Aorta (tissue), 5 donors: ENCODE measurements at places on chromosomes 7 and 10. TPM values are rescaled to one million over a fixed set of nuclear protein-coding genes. Genes with fewer than 3 reads are reported as not detected.

DNA sequence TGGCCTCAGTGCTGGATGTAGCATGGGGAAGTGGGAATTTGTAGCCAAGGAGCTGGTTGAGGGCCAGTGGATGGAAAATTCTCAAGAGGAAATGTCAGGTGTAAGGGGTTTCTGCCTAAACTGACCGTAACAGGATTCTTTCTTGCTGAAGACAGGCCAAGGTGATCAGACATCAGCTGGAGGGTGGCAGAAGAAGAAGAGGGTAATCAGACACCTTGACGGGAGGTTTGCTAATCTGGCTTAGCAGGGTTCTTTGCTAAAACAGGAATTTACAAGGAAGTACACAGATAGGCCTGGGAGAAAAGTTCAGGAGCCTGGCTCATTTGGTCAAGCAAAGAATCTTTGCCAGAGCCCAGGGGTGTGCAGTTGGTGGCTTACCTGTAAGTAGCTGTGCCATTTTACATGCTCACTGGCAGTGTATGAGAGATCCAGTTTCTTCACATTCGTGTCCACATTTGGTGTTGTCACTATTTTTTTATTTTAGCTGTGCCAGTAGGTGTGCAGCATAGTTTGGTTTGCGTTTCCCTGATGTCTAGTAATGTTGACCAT, 73.7 kb downstream of the BMPR1A start:
- DNase-seq = no peak

DNA sequence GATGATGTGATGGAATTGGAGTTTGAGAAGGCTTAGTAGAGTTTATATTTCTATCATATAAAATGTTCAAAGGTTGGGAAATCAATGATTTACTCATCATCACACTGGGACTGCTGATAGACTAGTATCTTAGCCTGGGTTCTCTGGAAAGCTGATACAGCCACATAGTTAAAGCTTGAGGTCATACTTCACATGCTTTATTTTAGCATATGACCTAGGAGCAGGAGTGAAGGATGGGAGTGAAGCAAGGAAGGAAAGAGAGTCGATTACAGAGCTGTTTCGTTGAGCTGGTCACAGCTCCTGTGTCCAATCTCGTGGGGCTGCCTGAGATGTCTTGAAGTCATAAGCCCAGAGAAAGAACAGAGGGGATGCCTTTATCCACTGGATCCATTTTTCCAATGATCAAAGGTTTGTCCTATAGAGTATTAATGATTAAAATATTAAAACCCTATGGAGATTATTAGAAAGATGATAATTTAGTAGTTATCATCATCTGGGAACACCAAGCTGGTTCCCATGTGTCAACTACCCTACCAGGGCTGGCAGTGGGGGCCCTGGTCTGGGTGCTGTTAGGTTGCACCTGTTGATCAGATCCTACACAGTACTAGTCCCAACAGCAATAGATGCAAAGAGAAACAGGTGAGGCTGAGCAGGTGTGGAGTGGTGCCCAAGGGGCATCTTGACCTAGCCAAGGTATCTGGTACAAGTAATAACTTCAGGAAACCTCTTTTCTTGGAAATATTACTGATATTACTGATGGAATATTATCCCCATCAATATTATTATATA, 77.8 kb downstream of the BAMBI start:
- DNase-seq = no peak

GRCh38 chr10:17143055-17143690, 13.6 kb upstream of the CUBN start:
- DNase-seq = no peak

GRCh38 chr7:6284461-6285360, 12.3 kb upstream of the CYTH3 start:
- no peak for DNase-seq

Gene FGFR2
- total RNA-seq = 13.1 TPM
